ENCODE measurements at places on chromosomes 6 and 20.

GRCh38 chr6:166703149-166703710 is 76.2 kb upstream of the RPS6KA2 start:
- no peak for DNase-seq

- DNase-seq = no peak
Measured at GRCh38 chr6:19415605-19416326, 421.4 kb upstream of the ID4 start.

GRCh38 chr20:61694682-61695081 is 371.0 kb downstream of the TAF4 start:
- DNase-seq = no peak

DNA sequence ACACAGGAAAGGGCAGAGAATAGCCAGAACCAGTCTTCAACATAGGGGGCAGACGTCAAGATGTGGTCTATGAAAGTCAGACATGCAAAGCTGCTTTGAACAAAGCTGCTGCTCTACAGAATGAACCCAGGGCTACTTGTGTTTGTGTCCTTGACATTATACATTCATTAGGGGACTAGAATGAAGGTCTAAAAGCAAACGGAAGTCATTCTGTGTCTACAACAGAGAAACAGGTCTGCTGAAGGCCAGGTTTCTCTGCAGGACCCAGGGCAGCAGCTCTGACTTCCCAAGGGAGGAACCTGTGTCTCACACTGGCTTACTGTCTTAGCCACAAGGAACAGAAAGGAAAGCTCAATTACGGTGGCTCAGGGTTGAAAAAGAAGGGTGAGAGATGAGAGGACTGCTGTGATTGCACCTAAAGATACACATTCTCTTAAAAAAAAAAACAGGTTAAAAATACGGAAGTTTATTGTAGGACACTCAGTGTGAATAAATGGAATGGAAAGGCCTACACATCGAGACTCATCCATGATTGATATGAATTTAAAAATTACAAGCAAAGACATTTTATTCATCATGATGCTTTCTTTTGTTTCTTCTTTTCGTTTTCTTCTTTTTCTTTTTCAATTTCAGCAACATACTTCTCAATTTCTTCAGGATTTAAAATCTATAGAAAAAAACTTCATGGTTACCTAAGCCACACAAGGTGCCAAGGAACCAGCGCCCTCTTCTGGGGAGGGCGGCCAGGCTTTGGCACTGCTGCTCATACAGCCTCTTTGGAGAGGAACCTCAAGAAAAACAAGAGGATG is 6.7 kb downstream of the PSMA7 start:
- DNase-seq = peak; percentile 61

DNA sequence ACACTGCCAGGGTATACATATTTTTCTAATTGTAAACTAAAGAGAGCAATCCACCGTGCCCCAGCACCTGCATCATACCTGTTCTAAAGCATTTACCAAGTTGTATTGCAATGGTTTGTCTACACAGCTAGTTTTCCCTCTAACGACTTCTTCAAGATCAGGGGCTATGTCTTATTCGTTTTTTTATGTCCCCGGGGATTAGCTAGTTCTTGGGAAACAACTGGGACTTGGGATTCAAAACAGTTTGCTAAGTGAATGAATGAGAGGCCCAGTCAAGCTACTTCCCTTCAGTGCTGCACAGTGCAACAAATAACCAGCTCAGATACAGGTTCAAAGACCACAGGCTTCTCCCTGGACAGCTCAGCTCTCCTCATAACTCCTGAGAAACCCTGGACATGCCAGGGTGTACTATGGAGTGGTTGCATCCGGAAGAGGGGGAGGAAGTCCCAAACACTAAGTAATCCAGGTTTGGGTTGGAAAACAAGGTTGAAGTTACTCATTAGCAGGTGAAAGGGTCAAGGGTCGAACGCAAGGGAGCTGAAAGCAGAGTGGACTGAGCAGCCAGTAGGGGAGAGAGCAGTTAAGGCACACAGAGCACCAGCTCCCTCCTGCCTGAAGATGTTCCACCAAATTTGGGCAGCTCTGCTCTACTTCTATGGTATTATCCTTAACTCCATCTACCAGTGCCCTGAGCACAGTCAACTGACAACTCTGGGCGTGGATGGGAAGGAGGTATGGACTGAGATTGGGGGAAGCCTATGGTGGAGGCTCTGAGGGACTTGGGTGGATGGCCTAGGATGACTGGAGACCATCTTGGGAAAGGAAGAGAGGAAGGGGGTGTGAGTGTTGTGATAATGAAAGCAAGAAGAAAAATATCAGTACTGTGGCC is at the start of gene APOM:
APOM (plus strand) TSS at position 546 of the 889 bp plus-strand sequence; CDS start at position 619, 73 bp downstream.
- no peak for DNase-seq

DNA sequence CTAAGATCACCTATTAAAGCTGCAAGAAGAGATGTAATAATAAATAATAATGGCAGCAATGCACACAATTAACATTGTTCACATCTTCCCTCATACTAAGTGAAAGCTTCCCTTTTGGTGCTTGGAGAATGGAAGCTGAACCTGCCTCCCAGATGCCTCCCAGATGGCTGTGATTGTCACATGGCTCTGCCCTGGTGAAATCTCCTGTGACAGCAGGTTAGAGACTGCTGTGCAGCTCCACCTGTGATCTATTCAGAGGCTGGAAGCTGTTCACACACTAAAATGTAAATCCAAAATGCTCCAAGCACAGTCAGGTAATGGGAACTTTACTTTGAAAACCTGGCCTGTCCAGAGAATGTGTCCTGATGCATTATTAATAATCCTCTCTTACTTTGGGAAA is 41.7 kb upstream of the RGS17 start:
- DNase-seq = peak; percentile 57

DNA sequence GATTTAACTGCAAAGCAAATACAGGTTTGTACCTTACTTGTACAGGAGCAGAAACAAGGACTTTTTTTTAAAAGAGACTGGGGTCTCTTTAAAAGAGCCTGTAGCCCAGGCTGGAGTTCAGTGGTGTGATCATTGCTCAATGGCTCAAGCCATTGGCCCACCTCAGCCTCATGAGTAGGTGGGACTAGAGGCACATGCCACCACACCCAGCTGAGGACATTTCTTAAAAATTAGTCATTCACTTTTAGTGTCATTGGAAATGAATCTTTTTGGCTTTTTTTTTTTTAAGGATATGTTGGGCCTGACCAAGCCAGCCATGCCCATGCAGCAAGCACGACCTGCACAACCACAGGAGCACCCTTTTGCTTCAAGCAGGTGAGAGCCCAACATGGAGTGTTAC is 16.9 kb downstream of the SEC23B start:
- no peak for DNase-seq

GRCh38 chr6:48027704-48028435 is 83.1 kb downstream of the PTCHD4 start:
- no peak for DNase-seq

DNA sequence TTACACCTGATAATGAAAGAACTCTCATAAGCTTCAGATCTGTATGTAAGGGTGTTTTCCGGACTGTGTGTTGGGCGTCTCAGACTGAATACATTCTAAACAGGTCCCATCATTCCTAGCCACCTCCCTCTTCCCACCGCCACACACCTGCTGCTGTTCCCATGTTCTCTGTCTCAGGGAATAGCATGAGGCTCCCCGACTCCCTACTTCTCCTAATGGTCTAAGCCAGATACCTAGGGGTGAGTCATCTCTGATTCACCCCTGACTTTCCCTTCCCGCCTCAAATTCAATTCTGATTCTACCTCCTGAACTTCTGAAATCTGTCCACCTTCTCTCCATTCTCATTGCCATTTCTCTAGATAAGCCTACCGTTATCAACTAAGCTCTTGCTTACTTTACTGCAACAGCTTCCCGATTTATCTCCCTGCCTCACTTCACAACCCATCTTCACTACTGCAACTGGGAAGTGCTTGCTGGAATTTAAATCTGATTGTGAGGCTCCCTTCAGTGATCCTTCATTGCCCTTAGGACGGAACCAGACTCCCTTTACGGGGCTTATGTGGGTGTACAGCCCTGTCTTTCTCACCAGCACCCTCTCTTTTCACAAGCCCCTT is 1.6 kb downstream of the TMEM14A start:
- DNase-seq = no peak

DNA sequence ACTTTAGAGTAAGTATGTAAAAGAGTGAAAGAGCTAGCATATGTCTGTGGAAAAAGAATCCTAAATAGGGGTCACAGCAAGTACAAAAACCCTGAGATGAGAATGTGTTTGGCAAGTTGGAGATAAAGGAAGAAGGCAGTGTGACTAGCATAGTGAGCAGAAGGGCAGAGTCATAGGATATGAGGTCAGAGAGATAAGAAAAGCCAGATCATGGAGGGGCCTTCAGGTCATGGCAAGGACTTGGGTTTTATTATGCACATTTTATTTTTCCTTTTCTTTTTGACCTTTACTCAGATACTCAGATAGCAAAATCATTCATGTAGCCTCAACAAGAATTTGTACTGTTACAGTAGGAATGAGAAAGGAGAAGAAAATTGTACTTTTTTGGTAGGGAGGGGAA is 138.0 kb downstream of the GJA1 start:
- DNase-seq = no peak

DNA sequence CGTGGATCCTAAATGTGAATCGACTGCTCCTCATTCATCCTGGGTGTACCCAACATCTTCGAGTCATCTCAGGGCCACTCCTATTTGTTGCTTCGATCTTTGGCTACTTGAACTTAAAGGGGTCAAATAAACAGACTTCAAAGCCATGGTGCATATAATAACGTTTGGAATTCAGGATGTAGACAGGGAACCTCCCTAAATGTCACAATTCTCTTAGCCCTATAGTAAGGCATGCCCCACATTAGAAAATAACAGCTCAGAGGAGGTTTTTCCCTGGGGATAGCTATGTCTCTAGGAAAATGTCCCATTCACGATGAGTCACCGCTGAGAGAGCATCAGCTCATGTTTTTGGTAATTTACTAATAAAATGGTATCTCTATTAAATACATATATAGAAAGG is 54.8 kb upstream of the BMP6 start:
- DNase-seq = no peak

DNA sequence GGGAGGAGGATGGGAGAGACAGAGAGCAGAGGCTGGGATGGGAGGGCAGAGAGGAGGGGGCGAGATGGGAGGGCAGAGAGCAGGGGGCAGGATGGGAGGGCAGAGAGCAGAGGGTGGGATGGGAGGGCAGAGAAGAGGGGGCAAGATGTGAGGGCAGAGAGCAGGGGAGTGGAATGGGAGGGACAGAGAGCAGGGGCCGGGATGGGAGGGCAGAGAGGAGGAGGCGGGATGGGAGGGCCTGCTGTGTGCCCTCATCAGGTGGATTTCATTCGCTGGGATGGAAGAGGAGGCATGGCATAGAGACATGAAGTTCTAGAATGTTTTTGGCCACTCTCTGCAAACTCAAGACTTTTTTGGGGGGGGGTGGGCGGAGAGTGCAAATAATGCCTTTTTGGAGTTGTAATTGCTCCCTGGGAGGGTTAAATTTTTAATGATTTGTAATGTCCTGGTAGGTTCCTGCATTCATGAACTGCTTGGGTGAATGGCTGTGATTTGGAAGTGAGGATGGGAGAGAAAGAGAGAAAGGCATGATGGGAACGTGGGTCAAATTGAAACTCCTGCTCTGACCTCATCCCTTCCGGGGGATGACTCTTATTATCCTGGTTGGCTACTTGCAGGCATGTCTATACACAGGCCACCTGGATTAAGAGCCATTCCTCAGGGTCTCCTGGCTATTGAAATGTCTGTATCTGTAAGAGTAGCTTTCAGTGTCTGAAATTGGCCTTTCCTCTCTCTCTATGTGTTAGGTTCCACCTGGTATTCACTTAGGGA is 162.4 kb upstream of the AGPAT4 start:
- DNase-seq = no peak

Data from NCI-H345 (cell line).